ENCODE measurements at places on chromosomes 7 and 10. TPM values are rescaled to one million over a fixed set of nuclear protein-coding genes. Genes with fewer than 3 reads are reported as not detected.
A peak's percentile ranks its signal among the peaks of the same experiment; 100 is the strongest.

GRCh38 chr7:4854916-4855315 lies 6.9 kb downstream of the PAPOLB start:
- DNase-seq: no peak

DNA sequence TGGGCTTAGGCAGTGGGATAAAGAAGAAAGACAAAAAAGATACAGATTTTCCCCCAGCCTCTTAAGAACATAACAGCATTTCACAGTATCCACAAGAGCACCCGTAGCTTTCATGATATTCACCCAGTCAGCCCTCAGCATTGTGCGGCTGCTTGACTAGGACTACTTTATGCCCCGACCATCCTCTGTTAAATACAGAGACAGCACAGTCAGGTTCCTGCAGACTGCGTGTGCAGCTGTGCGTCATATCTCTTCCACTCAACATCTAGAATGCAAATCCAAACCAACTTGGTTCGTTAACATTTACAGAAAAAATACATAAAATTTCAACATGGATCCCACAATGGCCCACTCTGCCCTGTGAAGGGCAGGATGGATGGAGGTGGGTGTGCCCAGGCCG lies 33.8 kb downstream of the PIK3AP1 start:
- no peak for DNase-seq

DNA sequence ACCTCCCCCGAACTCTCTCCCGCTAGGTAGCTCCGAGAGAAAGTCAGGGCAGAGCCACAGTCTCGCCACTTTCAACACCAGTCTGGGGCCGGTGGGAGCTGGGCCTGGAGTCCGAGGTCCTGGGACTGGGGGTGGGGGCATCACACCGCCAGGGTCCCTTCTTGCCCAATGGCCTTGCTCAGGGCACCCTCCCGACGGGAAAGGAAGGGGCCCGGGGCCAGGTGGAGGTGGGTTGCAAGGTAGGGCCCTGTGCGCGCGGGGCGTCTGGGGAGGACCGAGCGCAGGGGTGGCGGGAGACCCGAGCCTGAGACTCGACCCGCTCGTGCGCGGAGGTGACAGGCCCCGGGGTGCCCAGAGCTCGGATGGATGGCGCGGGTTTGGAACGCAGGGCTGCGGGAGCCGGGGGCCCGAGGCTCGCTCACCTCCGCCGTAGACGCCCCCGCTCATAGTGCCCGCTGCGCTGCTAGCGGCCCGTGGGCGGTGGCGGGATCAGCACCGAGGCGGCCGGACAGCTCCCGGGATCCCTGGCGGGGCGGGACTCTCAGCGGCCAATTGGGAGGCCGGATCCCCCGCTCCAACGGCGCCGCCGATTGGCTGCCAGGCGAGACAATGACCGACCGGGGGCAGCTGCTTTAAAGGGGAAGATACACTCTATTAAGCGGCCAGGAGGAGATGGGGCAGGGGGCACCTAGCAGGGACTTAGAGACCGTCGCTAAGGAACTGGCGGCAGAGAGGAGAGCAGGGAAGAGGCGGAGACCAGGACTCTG lies at the start of gene ACTL6B:
TSS of gene ACTL6B (minus strand) at position 541 of the 767 bp plus-strand sequence. CDS start at position 447, 94 bp downstream.
- DNase-seq: peak; percentile 56

PNLIPRP3 gene
- not detected for total RNA-seq

VIPR2 gene
- total RNA-seq: not detected

DNA sequence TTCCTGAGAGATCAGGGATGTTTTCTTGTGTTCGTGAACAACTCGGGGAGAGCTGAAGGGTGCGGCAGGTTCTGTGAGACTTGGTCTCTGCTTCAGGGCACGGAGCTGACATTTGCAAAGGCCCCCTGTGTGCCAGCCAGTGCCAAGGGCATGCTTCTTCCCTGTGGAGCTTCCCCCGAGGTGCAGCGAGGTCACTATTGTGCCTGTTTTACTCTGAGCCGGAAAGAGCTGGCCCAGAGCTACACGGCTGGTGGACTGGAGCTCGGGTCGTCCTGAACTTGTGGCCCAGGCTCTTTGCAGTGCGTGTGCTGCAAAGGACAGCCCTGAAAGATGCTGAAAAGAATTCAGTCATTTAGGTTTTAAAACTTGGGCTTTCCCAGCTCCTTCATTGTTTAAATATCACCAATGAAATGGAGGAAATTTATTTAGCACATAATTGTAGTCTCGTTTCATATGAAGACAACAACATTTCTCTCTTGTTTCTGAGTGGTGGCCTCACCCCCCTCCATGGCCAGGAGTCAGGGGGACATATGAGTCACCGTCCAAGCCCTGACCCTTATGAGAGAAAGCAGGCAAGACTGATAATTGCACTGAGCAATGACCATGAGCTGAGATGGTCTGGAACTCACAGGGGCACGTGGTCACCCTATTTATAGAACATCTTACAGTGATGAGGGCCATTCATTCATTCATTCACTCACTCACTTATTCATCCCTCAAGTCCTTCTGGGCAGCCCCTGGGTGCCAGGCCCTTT lies 102.6 kb downstream of the PTPRE start:
- DNase-seq: peak; percentile 81

- DNase-seq: peak; percentile 55
These were observed 133.6 kb downstream of the ZMIZ1 start for GRCh38 chr10:79202188-79203013.

GPER1 gene
- total RNA-seq: 0.25 TPM

GRCh38 chr7:124059375-124059774 lies 26.5 kb upstream of the TMEM229A start:
- no peak for DNase-seq

DNA sequence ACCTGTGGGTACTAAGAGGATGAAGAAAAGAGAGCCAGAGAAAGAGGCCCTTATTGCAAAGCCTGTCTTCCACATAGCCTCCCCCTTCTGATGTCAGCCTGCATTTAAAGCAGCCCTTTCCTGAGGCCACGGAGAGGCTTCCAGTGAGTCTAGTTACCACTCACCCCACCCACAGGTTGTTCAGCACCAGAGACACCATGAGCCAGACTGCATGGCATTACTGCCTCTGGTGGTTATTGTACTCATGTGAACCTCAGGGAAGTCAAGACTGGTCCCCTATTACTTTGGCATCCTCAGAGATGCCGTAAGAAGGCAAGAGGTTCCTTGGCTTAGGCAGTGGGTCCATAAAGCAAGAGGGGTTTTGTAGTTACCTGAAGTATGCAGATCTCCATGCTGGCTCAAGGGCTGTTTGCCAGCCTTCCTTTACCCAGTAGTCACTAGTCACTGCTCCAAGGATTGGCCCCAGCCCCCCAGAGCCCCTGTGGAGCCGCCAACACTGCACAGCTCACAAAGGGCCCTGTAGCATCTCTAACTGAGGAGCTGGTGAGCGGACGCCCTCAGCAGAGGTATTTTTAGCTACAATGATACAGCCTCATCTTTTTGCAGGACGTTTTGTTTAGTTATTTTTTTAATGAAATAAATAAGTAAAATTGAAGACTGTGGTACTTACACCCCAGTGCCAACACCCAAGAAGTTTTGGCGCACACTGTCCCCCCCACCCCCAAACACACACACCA lies 20.7 kb downstream of the LRRC4 start:
- DNase-seq: no peak

CALHM1 gene
- total RNA-seq: not detected

- no peak for DNase-seq
These were observed 123.0 kb downstream of the ANLN start for GRCh38 chr7:36512616-36513015.

DNA sequence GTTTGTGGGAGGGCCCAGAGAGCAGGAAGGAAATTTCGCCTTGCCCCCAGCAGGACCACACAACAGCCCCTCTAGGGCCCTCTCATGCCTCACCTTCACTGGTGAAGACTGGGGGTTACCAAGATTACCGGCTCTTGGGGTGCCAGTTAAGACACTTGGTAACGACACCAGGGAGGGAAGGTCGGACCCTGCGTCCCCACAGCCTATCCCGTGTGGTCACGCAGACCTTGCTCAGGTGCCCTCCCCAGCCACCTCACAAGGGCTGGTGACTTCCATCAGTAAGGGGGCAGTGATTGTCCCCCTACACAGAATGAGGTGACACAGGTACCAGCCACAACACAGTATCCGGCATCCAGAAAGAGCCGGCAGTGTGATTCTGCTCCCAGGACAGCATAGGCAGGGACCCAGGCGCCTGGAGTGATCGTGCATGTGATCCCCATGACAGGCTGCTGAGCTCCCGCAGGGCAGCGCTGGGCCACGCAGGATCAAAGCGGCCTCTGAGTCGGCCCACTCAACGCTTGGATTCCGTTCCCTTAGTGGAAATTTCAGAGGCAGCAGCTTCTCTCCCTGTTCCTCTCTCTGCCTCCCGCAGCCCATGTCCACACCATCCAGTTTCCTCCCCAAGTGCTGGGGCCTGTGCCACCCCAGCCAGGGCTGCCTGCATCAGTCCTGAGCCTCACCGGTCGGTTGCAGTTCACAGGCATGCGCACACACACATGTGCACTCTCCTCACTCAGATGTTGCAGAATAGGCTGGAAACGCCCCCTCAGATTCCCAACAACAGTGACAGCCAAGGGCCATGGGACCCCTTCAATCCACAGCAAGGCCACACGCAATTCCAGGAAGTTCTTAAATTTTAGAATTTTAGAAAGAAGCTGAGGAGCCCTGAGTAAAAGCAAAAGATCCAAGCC lies 35.8 kb downstream of the CAMK2B start:
- DNase-seq: no peak

DNA sequence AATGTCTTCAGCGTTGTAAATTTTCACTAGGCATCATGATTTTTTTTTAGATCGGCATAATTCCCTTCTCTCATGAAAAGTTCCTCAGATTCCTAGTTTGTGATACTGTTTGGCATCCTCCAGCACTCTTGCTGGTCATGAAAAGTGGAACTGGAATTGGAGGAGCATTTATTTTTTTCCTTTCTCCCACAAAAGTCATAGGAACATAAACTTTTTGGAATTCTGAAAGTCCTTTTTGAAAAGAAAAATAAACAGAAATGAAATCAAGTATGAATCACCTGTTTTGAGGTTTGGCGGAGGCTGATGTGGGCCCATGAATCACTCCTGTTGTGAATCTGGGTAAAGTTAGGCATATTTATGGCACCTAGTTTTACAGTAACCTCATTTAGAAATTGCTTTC lies 17.7 kb downstream of the CACNB2 start:
- no peak for DNase-seq

GRCh38 chr7:141397236-141398163 lies 153.7 kb upstream of the AGK start:
- no peak for DNase-seq

DNA sequence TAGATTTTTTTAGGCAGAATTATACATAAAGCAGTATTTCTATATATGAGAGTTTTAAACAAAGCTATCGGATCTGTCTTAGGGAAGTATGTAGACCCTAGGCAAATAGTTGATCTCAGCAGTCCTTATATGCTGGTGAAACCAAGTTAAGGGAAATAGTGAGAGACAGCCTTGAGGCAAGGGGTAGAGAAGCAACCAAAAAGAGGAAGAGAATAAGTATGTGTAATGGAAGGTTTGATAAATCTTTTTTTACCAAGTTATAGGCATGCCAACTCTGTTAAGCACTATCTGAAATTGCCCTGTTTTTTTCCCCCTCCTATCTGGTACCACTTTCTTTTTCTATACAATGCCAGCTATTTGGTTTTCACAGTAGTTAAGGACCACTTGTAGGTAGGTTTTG lies 19.9 kb downstream of the SPAG6 start:
- DNase-seq: no peak

CCZ1B gene
- 79.7 TPM for total RNA-seq

- no peak for DNase-seq
These were observed 7.4 kb upstream of the ARID5B start for GRCh38 chr10:61894133-61894532.

GRCh38 chr7:29471444-29472138 lies 92.0 kb upstream of the PRR15 start:
- DNase-seq: no peak

DNA sequence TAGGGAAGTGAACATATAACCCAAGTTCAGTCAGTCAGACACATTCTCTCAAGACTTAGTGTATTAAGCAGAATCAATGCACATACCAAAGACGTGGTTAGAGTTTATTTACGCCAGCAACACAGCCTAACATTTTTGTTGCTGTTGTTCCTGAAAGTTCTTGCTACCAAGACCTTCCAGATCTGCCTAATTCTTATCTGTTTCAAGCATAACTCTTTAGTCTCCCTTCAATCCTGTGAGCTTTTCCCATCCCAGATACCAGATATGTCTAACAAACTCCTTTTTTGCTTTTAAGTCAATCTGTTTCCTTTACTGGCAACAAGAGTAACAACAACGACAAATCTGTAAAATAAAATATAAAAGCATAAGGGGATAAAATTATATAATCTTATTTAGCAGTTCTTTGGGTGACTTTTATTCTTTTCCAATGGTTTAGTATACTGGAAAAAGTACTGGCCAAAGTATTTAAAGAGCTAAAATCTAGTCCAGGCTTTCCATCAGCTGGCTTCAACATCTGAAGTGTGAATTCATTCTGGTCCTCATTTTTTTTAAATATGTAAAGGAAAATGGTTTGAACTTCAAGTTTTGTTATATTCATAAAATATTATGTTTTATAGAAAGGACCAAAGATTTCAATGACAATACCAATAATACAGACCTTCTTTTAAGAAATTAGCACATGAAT lies 193.8 kb downstream of the IMMP2L start:
- no peak for DNase-seq

- DNase-seq: peak; percentile 57
These were observed 3.5 kb downstream of the SH2D4B start for GRCh38 chr10:80540981-80541750.

DNA sequence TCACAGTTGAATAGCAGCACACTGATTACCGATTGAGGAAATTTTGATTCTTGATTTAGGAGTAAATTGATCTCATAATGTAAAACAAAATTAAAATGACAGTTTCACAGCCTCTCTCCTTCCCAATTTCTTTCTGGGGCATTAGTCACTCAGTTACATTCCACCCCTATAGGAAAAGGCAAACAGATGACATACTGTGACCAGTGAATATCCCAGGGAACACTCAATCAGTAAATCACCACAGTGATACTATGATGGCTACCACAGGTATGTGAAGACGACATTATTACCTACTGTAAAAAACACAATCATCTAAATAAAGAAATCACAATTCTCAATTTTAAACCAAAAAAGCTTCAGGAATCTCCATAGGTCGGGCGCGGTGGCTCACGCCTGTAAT lies 15.5 kb downstream of the CTTNBP2 start:
- DNase-seq: no peak

- DNase-seq: no peak
These were observed 570.2 kb downstream of the PARD3 start for GRCh38 chr10:34244756-34245484.

METTL27 gene
- 1.2 TPM for total RNA-seq

- no peak for DNase-seq
These were observed 68.0 kb upstream of the INSIG1 start for GRCh38 chr7:155229548-155230168.

- DNase-seq: no peak
These were observed 843.6 kb downstream of the PCDH15 start for GRCh38 chr10:53957401-53957800.

- no peak for DNase-seq
These were observed at the start of gene MRLN for GRCh38 chr10:59753267-59753666. Gene MRLN, minus strand, starts transcription at chr10:59753455.

C10orf95 gene
- total RNA-seq: not detected
